ENCODE measurements at places on chromosomes 2 and 18.
A peak's percentile ranks its signal among the peaks of the same experiment; 100 is the strongest.

GRCh38 chr2:199230091-199230490 is 227.6 kb downstream of the SATB2 start:
- no peak for DNase-seq

- no peak for DNase-seq
These were observed 239.6 kb downstream of the CDH20 start for GRCh38 chr18:61572871-61573270.

- no peak for DNase-seq
These were observed 43.2 kb upstream of the CAB39 start for GRCh38 chr2:230669386-230669950.

GRCh38 chr2:173307293-173307692 is 47.4 kb upstream of the CDCA7 start:
- DNase-seq, result no peak

- DNase-seq, result no peak
These were observed 531.9 kb downstream of the IRS1 start for GRCh38 chr2:226267516-226268289.

GRCh38 chr2:85647823-85648526 is 20.0 kb downstream of the SFTPB start:
- DNase-seq, result no peak

GRCh38 chr2:120313695-120314615 is 32.0 kb upstream of the INHBB start:
- DNase-seq, result no peak

- no peak for DNase-seq
These were observed 8.6 kb downstream of the SPR start for GRCh38 chr2:72895759-72896281.

DNA sequence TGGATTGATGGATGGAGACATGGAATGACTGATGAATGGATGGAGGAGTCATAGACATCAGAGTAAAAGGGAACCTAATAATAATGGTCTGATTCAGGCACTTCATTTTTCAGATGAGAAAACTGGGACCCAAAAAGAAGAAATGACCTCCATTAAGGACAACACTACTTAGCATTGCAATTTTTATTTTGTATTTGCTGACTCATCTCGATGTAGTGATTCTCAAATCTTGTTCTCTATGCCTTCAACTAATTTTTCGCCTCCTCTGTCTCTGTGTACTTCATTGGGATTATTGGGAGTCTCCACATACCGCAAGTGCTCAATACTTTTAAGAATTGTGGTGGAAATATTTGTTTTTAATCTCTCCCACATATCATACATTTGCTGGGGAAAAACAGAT is 446.2 kb upstream of the FSHR start:
- DNase-seq, result no peak

DNA sequence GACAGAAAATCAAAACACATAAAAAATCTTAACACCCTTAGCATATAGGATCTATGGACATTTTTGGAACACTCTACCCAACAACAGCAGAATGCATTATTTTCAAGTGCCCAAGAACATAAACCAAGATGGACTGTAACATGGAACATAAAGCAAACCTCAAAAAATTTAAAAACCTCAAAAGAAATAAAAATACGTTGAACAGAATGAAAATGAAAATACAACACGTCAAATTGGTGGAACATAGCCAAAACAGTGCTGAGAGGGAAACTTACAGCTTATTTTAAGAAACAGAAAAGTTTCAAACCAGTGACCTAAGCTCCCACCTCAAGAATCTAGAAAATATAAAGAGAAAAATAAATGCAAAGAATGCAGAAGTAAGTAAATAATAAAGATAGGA is 58.3 kb upstream of the BCL2L11 start:
- no peak for DNase-seq

DNA sequence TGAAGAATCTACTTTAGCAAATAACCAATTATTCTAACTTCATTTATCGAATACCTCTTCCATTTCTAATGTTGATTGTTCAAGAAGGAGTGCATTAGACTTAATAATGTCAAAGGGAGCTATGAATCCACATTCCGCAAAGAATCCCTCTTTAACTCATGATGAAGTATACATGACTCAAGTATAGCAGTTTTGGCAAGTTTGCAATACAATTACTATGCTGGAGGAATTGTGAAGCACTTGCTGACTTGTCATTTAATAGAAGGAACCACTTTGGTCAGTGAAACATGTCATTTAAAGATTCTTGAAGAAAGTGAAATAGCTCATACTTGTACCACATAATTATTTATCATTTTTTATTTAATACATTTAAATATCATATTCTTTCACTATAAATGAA is 125.1 kb downstream of the SLC39A10 start:
- DNase-seq, result no peak

DNA sequence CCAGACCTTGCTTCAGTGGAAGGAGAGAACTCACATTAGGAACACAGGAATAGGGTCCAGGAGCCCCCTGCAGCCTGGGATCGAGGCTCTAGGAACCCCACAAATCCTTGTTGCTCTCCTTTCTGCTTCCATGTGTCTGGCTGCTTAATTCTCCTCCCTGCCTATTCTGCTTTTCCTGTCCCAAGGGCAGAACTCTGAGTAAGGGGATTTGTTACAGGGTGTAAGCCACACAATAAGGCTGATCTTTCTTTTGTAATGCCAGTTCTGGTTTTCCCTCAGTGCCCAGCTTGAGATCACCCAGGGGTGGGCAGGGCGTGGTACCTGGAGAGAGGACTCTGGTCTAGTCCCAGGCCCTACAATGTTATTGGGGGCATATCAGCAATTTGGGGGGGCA is 119.6 kb upstream of the MGAT5 start:
- no peak for DNase-seq

DNA sequence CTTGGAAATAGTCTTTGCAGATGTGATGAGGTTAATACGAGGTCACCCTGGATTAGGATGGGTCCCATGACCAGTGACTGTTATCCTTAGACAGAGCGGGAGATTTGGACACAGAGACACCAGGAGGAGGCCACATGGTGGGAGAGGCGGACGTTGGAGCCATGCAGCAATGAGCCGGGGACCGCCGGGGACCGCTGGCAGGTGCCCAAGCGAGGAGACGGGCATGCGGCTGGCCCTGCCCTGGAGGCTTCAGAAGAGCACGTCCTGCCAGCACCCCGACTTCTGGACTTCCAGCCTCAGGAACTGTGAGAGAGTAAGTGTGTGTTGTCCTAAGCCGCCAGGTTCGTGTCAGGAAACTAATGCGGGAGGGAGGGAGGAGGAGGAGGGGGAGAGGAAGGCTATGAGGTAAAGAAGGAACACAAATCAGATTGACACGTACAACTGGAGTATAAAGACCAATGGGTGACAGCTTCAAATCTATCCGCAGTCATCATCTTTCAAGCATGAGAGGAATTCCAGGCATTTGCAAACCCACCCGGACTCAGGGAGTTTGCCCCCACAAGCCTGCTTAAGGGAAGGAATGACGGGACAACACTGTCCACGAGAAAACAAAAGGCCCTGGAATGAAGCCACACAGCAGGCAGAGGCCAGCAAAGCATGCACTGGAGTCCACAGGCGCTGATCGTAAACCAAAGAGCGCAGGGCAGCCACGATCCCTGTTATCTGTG is 11.6 kb upstream of the BOK start:
- no peak for DNase-seq

DNA sequence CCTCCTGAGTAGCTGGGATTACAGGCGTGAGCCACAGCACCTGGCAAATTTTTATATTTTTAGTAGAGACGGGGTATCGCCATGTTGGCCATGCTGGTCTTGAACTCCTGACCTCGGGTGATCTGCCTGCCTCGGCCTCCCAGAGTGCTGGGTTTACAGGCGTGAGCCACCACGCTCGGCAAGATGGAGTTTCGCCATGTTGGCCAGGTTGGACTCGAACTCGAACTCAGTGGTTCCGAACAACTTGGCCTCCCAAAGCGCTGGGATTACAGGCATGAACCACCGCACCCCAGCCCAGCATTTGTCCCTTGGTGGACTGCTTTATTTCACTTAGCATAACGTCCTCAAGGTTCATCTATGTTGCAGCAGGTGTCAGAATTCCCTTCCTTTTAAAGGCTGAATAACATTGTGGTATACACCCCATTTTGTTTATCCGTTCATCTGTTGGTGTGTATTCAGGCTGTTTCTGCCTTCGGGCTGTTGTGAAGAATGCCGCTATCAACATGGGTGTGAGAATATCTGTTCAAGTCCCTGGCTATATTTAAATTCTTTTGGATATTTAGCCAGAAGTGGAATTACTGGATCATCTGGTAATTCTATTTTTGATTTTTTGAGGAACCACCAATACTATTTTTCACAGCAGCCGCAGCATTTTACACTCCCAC is 1.2 kb upstream of the CENPA start:
- DNase-seq, result no peak

DNA sequence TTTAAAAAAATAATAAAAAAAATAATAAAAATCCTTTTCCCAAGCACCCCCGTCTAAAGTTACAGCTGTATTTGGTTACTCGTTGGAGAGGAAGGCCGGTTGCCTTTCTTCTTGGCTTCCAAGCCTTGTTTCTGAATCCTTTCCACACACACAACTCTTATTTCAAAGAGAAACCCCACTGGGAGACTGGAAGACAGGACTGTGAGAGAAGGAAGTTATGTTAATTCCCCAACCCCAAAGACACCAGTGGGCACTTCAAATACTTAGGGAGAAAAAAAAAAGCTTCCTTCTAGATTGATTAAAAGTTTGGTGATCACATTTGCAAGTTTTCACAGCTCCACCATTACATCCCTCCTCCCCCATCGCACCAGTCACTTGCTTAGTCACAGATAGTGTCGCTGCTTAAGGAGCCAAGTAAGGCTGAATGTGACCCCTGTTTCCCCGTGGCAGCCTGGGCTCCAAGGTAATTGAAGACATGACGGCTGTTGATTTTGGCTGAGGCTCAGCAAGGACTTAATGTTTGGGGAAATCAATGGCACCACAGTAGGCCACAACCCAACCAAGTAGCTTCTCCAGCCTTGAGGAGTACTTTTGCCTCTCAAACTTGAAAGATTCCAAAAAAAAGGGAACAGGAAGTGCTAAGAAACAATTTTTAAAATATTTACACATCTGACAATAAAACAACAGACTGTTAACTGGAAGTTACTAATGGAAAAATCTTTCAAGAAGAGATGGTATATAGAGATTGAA is 40.8 kb upstream of the FRZB start:
- no peak for DNase-seq

DNA sequence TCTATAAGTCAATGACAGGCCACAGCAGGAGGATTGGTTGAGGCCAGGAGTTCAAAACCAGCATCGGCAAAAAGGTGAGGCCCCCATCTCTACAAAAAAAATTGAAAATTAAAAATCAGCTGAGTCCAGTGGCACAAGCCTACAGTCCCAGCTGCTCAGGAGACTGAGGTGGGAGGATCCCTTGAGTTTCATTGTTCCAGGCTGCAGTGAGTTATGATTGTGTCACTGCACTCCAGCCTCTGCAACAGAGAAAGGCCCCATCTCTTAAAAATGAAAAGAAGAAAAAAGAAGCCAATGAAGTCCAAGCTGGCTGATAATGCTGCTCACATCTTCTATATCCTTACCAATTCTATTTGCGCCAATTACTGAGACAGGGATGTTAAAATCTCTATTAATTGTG is 39.1 kb downstream of the MRPS5 start:
- DNase-seq, result no peak

DNA sequence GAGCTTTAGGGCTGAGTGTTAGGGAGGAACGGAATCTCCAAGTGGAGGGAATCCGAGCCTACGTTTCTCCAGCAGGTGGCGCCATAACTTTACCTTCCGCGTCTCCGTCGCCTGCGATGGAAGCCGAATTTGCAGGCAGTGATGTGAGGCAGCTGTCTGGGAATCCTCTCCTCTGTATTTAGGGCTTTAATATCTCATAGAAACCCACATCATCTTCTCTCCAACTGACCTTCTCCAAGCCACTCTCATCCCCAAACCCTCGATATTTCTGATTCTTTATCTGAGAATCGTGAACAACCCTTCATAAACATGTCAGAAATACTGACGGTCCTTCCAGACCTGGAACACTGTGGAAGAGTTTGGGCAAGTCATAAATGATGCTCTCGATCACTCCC is 27.5 kb downstream of the SIX2 start:
- peak; percentile 34 for DNase-seq

- DNase-seq, result no peak
These were observed 77.0 kb downstream of the SMIM21 start for GRCh38 chr18:75350512-75350839.

- no peak for DNase-seq
These were observed 172.7 kb upstream of the ZEB2 start for GRCh38 chr2:144692661-144693060.

GRCh38 chr2:156511122-156511521 is 74.9 kb downstream of the GPD2 start:
- no peak for DNase-seq

DNA sequence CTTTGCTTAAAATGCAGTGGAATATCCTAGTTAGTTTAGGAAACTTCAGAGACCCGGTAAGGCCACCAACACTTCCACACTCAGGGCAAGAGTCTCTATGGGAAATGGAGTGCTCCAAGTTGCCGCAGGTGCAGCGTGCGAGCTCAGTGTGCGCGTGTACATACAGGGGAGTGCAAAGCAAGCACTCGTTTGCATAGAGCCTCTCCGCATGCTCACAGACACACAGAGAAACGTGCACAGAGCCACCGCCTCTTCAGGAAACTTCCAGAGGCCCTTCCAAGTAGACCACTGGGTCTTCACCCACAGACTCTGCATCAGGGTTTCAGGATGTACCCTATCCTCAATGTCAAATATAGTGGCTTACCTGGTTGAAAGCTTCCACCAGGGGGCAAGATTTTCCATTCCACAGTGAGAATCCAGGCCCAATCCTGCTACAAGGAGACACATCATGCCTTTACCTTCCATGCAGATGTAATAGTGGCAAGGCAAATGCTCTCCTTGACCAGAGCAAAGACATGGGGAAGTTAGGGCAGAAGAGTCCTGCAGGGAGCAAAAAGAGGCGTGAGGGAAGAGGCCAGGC is 513.0 kb upstream of the MYT1L start:
- DNase-seq, result no peak

DNA sequence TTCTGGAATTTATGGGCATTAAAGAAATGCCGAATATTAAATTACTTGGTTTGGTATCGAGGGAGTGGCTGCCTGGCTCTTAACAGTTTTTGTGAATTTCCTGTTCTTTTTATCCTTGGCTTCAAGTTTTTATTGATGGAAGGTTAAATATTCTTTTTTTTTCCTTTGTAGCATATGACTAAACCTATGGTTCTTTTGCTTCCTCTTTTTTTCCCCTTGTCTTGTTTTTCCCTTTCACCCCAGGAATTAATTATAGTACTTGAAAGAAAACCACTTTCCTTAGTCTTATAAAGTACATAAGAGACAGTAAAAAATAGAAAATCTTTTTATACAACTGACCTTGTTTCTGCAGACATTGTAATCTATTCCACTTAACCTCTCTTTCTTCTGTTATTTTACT is 42.4 kb downstream of the MGAT5 start:
- DNase-seq, result no peak

DNA sequence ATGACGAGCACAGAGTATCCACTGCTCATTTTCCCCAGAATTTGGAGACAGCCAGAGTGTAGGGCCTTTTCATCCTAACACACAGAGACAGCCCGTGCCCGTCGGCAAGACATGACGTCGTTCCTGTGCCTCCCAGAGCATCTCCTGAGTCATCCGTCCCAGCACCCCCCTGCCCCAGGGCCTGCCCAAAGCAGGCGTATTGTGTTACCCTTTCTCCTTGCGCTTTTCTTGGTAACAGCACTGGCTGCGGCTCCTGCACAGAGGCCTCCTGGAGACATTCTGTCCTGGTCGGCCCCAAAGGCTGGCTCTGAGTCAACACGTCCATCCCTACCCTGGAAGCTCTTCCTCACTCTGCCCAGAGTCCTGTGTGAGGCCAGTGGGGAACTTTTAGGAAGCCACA is 217.1 kb downstream of the KLHL29 start:
- DNase-seq, result no peak

- no peak for DNase-seq
These were observed 65.8 kb downstream of the DCDC2C start for GRCh38 chr2:3768960-3769765.

GRCh38 chr2:24676493-24676892 is 116.7 kb downstream of the PTRHD1 start:
- DNase-seq, result no peak
